ENCODE measurements at places on chromosomes 6 and 20.
A peak's percentile ranks its signal among the peaks of the same experiment; 100 is the strongest.

DNA sequence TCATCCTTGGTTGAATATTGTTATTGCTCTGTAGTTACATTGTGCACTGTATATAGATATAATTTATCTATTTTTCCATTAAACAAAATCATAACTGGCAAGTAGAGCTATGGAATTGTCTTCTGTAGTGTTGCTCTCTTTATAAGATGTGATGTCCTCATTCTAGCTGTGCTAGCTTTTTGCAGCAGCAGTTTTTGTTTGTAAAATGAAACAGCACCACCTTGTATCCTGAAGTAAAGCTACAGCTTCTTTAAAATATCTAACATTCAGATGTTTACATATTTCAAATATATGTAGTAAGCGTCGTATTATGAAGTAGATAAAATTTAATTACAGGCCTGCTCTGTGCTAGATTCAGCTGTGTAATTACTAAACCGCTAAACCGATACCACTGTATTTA, 328.8 kb upstream of the MANEA start:
- no peak for DNase-seq

GRCh38 chr6:14520029-14520428, 402.5 kb downstream of the CD83 start:
- DNase-seq = no peak

DNA sequence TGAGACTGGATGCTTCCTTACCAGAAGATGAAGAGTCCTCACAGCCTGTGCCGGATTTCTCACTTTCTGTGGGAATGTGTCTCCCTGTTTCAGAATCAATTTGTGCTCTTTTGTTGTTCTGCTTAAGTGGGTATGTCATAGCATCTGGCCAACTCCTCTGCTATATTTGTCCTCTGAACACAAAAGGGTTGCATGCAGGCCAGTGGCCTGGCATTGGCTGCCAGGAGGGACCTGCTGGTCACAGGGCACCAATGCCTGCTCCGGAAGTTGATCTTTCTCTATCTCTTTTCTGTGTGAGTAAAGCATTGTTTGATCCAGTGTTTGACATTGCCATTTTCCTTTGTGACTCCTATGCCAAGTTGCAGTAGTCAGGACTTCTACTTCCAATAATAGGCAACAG, 47.8 kb downstream of the JARID2 start:
- DNase-seq = no peak

DNA sequence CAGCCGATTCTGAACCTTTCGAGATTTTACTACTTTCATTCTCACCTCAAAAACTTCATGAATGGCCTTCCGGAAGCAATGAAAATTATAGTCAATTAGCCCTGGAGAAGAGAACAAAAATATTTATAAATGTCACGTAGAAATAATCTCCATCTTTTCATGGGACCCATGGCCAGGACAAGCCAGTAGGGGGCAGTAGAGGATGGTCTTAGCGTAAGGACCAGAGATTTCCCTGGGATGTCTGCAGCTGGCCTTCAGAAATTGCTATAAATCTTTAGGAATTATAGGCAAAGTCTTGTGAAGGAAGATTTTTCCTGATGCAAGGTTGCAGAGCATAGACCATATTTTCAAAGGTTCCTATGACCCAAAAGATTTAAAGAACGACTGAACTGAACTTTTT, 15.6 kb upstream of the UBE2J1 start:
- peak; percentile 46 for DNase-seq

- DNase-seq = no peak
These were observed 9.6 kb upstream of the BTN3A2 start for GRCh38 chr6:26355366-26355765.

Measured in brain microvascular endothelial cell (primary cell).